ENCODE measurements at places on chromosomes 6 and 20. TPM values are rescaled to one million over a fixed set of nuclear protein-coding genes. Genes with fewer than 3 reads are reported as not detected.

Gene MAFB
- total RNA-seq: 63.3 TPM

Gene FERMT1
- total RNA-seq: 1.4 TPM

Gene LPIN3
- 16.3 TPM for total RNA-seq

Gene SSTR4
- 0.35 TPM for total RNA-seq

Gene COL9A1
- total RNA-seq: not detected

Gene RBPJL
- total RNA-seq: not detected

Gene LGSN
- 1.7 TPM for total RNA-seq

Gene OR2J3
- total RNA-seq: not detected

Measured in lower lobe of right lung (tissue), 2 donors.